CD4-positive, alpha-beta T cell (primary cell): ENCODE measurements at places on chromosomes 12 and 14.

DNA sequence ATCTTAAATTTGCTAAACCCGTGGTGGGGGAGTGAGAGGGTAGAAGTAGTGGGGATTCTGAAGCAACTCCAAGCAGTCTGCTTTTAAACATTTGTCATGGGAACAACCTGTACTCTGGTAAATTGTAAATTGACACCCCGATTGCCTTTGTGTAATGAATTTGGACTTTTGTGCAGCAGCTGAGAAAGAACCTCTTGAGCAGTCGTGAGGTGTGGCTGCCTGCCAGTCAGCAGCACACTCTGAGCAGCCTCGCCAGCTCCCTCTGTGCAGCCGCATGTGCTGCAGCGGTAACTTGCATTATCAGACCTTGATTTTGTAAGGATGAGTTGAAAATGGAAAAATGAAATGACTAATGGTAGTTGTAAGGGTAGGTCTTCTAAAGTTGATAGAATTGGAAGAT lies 74.3 kb downstream of the SUSD6 start:
- H3K4me1 ChIP-seq = peaks cover 51% of the 10 kb centered on the region
- H3K27ac ChIP-seq = no peak overlapping the region
- peaks cover 5% of the 10 kb centered on the region for H3K36me3 ChIP-seq
- no peaks in the 10 kb centered on the region for H3K27me3 ChIP-seq

DNA sequence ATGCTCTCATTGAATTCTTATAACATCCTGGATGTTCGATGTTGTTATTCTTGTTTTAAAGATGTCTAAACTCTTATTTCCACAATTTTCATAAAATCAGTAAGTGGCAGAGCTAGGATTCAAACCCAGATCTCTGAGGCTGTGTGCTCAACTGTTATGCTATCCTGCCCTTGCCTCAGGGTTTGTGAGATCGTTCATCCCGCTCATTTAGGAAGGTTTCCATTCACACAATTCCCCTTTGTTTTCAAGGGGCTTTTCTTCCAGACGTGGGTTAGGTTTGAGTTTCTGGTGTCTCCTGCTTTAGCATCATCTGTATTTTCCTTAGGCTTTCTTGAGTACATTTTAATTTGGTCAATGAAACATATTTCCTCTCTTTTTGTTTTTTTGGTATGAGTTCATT lies 69.3 kb downstream of the APAF1 start:
- no peak overlapping the region for H3K4me3 ChIP-seq
- no peaks in the 10 kb centered on the region for H3K4me1 ChIP-seq
- H3K36me3 ChIP-seq = peaks cover 58% of the 10 kb centered on the region
- no peak for DNase-seq

- no peaks in the 10 kb centered on the region for H3K4me1 ChIP-seq
- H3K36me3 ChIP-seq = peaks cover 10% of the 10 kb centered on the region
- H3K4me3 ChIP-seq = no peak overlapping the region
Observed at GRCh38 chr12:1749019-1749418, 58.1 kb downstream of the ADIPOR2 start.

- H3K36me3 ChIP-seq = no peaks in the 10 kb centered on the region
- no peaks in the 10 kb centered on the region for H3K4me1 ChIP-seq
- H3K27ac ChIP-seq = no peak overlapping the region
- DNase-seq = no peak
Observed at GRCh38 chr12:125966641-125967040, 901.4 kb downstream of the AACS start.

DNA sequence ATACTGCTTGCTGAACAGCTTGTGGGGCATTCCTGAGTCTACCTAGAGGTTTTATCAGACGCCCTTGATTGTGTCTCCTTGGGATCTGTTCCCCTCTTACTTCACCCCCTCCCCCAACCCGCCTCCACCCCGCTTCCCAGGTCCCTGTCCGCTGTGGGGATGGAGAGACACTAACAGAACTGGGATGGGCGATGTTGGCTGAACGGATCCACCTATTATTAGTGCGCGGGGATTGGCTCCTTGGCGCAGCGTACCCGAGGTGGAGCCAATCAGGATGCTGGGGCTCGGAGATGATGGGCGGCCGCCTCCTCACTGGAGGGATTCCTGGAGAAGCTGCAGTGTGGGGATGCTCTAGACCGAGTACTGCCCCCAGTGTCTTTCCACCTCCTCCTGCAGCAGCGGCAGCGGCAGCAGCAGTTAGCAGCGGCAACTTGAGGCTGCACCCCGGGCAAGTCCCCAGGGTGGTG lies at the start of gene SYT1:
SYT1 (plus strand) TSS at position 372 of the 467 bp plus-strand sequence.
- H3K36me3 ChIP-seq = no peaks in the 10 kb centered on the region
- H3K27ac ChIP-seq = no peak within 1 kb of the TSS
- peaks cover 12% of the 10 kb centered on the region for H3K27me3 ChIP-seq

DNA sequence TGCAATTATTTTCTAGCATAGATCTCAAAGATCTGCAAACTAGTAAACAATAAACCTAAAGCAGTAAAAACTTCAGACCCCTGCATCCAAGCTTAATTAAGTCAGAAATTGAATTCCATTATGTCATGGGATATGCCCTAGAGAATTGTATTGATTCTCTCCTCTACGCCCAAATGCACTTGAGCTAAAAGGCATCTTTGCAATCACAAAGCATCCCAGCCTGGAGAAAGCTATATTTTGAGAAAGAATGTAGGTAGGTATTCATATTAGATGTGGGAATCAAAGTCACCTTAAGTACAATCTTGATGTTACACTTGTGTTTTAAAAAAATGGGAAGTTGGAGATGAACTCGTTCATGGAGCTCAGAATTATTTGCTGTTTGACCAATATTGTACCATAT lies 386.7 kb downstream of the ADAMTS20 start:
- no peaks in the 10 kb centered on the region for H3K36me3 ChIP-seq
- H3K27me3 ChIP-seq = no peaks in the 10 kb centered on the region
- DNase-seq = no peak
